Activated T-helper 1 cell treated with anti-CD3 and anti-CD28 coated beads, Interleukin-2, amount 50 U/mL, for 16 hours (primary cell): ENCODE measurements at places on chromosomes 12 and 14.

DNA sequence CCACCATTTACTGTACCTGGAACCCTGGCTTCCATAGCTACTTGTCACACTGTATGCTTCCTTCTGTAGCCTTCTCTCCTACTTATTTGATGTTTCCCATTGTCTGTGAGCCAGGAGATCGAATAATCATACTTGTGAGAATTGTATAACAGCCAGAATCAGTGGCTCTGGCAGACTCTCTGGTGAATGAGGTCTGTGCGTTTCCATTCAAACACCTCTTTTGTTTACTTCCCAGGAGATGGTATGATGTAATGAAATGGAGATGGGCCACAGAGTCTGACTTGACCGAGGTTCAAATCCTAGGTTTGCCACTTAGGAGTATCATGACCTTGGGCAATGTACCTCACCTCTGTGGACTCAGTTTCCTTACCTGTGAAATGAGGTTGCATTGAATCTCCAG is 35.7 kb upstream of the CLMN start:
- no peak for DNase-seq

DNA sequence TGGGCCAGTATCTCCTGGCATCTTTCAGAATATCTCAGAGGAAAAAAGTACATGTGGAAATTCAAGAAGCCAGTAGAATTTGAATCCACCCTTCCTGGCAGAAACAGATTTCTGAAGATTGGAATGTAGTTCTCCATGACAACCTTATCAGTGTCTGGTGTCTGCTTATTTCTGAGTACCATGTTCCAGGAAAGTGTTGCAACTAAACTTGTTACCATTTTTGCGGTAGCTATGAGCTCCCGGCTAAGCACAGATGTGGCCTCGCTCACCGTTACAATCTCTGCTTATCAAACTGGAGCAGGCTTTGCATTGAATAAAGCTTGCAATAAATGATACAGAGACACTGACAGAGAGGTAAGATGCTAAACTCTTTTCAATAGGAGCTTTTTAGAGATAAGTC is 13.0 kb upstream of the ITPR2 start:
- no peak for DNase-seq

DNA sequence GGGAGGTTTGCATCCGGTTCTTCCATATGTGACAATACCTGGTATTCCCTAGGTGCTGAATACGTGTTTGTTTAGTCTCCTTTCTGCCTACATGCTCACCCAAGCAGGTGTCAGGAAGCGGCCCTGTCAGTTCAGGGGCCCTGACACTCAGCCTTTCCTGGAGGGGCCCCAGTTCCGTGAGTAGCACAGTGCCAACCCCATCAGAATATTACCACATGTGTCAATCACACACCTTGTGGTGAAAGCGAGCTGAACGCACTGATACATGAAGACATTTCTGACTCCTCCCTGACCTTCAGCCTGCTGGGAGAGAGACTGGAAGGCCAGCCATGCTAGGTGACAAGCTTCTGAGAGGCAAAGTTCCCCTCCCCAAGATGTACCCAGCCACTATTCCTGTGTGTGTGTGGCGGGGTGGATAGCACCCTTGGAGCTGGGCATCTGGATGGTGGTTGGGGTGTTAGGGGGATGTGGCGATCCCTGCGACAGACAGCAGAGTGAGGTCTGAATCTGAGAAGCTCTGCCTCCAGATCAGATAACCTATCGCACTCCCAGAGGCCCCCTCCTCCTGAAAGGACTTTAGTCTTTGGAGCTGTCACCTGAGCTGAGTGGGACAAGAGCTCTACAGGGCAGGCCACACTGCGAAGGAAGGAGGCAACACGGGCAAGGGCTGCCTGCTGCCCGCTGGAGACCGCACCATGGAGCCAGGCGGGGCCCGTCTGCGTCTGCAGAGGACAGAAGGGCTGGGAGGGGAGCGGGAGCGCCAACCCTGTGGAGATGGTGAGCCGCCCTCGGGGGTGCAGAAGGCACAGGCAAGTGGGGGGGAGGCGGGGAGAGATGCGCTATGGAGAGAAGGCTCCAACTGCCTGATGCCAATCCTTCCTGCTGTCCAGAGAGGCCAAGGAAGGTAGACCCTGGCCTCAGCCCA is at the start of gene SOAT2:
Gene SOAT2, plus strand, starts transcription at position 604 of the 925 bp plus-strand sequence. Its CDS starts 92 bp downstream, at position 696.
- no peak for DNase-seq

GRCh38 chr12:94743174-94743573 is 92.8 kb upstream of the TMCC3 start:
- no peak for DNase-seq

DNA sequence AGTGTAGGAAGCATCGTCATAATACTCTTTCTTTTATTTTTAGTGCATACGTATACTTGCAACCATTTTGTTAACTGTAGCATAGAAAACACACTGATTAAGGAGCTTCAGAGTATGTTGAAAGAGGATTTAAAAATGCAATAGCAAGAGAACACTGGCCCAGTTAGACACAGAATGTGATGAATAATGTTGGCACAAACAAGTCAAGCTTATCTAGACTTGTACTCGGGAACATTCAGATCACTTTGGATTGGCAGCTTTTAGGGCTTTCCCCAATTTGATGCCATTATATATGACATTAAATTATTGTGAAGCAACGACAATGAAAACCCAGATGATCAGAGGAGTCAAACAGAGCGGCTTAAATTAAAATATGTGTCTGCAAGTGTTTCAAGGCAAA is 468.1 kb downstream of the PRKD1 start:
- DNase-seq = no peak

DNA sequence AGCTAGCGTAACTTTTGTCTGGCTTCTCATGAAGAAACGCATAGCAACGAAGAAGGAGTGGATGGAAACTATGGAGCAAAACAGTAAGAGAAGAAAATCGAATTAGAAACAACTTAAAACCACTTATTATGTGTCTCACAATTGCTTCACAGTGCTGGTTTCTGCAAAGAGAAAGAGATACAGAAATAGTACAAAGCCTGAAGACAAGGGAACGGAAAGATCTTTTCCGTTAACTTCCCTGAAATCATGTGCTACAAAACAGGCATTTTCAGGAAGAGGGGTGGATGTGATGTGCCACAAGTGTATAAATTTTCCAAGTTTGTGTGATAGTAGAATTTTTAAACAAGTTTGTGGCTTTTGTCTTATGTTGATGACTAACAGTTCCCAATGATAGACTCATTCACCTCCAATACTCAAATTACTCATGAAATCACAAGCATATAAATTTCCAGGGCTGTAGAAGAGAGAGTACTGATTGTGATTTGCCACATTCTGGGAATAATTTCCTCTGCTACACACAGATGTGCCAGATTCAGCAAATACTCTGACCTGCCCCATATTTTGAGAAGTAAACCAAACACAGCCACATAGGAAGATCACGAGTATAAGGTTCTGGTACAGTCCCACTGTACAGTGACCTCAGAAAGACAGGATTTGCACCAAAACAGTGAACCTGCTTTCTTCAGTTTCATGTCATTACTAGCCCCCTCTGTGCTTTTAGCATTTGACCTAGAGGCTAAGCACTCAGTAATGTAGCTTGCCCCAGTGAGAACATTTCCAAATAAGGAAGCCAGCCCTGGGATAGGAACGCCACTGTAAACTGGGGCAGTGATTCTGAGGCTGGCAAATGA is 41.4 kb upstream of the PPFIA2 start:
- no peak for DNase-seq

GRCh38 chr14:43132441-43132840 is 1374.6 kb downstream of the FSCB start:
- no peak for DNase-seq

DNA sequence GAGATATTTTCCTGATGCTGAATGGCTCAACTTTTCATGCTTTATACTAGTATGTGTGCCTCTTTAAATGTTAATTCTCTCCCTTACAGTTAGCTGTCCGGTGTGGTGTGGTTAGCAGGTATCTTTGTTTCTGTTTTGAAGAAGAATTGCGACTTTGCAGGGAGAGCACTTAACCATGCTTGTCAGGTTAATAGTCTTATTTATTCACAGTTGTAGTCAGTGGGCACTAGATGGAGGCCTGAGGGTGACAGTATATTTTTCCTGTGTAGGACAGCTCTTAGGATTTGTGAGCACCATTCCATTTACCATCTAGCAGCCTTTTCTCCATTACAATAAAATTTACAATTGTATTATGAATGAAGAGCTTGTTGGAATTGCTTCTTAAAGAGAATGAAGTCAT is 34.9 kb downstream of the PDE3A start:
- no peak for DNase-seq
